ENCODE measurements at places on chromosomes 6 and 20. TPM values are rescaled to one million over a fixed set of nuclear protein-coding genes. Genes with fewer than 3 reads are reported as not detected.

Gene KAT14
- total RNA-seq, result 12.5 TPM

Gene ANKRD6
- total RNA-seq, result 5.6 TPM

Gene TMEM217
- 2.4 TPM for total RNA-seq

Gene LAMA2
- 0.22 TPM for total RNA-seq

DNA sequence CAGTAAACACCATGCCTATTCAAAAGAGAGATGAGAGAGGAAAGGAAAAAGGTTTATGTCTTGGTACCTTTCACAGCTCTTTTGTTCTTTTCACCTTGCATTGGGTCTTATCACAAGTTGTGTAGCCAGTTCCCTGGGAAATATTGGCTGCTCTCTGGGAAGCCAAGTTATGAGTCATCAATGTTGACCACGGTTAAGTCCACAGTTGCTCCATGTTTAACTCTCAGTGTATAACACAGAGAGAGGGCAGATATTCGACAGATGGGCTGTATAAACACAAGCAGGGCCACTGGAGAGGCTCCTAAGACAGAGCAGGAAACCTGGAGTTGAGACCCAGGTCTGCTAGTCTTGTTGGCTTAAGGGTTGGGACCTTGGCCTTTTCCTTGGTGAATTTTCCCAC, 718.6 kb downstream of the QKI start:
- no peaks in the 10 kb centered on the region for H3K36me3 ChIP-seq
- peak; percentile 31 for DNase-seq
- H3K4me3 ChIP-seq, result no peak overlapping the region
- no peak overlapping the region for H3K27ac ChIP-seq
- H3K4me1 ChIP-seq, result no peaks in the 10 kb centered on the region

GRCh38 chr6:163165155-163165910, 249.2 kb upstream of the QKI start:
- H3K4me3 ChIP-seq, result no peak overlapping the region
- H3K4me1 ChIP-seq, result no peaks in the 10 kb centered on the region
- H3K27me3 ChIP-seq, result peaks cover 5% of the 10 kb centered on the region

DNA sequence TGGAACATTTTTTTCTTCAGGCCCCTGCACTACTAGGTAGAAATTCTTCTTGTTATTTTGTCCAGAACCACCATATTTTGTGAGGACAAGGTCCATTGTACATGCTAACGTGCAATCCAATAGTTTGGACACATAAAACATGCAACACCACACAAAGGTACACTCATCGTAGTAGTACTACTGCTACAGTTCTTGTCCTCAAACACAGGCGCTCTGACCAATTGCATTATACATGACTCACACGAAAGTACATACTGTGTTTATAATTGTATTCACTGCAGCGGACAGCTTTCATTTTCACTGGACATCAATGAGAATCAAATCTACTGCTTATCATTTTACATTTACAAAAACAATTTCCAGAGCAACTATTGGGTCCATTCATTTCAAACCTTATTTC, 15.3 kb upstream of the SMLR1 start:
- no peaks in the 10 kb centered on the region for H3K27me3 ChIP-seq
- H3K4me1 ChIP-seq, result no peaks in the 10 kb centered on the region
- peak; percentile 40 for DNase-seq
- no peaks in the 10 kb centered on the region for H3K36me3 ChIP-seq

- H3K27me3 ChIP-seq, result peaks cover 25% of the 10 kb centered on the region
- no peak overlapping the region for H3K27ac ChIP-seq
- DNase-seq, result no peak
Measured at GRCh38 chr20:23080521-23080920, 5.6 kb downstream of the CD93 start.

- DNase-seq, result no peak
- no peak overlapping the region for H3K4me3 ChIP-seq
- H3K36me3 ChIP-seq, result no peaks in the 10 kb centered on the region
- H3K4me1 ChIP-seq, result peaks cover 19% of the 10 kb centered on the region
- H3K27me3 ChIP-seq, result no peaks in the 10 kb centered on the region
Measured at GRCh38 chr6:14873101-14873500, 372.8 kb upstream of the JARID2 start.

- no peak overlapping the region for H3K27ac ChIP-seq
- no peaks in the 10 kb centered on the region for H3K4me1 ChIP-seq
- no peak overlapping the region for H3K4me3 ChIP-seq
- no peak for DNase-seq
- peaks cover 18% of the 10 kb centered on the region for H3K27me3 ChIP-seq
Measured at GRCh38 chr6:167089243-167090142, 33.4 kb upstream of the CCR6 start.

GRCh38 chr6:122161136-122161535, 238.3 kb upstream of the HSF2 start:
- no peaks in the 10 kb centered on the region for H3K36me3 ChIP-seq
- H3K27me3 ChIP-seq, result no peaks in the 10 kb centered on the region
- H3K4me3 ChIP-seq, result no peak overlapping the region
- no peak for DNase-seq

GRCh38 chr6:47093169-47093568, 51.0 kb upstream of the ADGRF1 start:
- H3K4me1 ChIP-seq, result peaks cover 46% of the 10 kb centered on the region
- peak; percentile 58 for DNase-seq
- H3K36me3 ChIP-seq, result no peaks in the 10 kb centered on the region
- H3K27me3 ChIP-seq, result no peaks in the 10 kb centered on the region

DNA sequence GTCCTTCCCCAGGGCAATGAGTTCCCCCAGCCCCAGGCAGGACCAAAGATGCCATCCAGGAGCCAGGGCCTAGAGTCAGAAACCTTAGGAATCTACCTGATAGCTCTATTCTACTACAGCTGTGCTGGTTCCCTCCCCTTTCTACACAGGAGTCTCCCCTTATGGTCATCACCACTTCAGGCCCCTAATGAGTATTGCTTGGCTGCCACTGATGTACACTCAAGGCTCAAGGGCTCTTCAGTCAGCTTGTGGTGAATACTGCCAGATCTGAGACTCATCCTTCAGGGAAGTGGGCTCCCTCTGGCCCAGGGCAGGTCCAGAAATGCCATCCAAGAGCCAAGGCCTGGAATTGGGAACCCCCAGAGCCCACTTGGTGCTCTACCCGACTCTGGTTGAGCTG, 248.6 kb downstream of the ALDH8A1 start:
- no peaks in the 10 kb centered on the region for H3K27me3 ChIP-seq
- no peak overlapping the region for H3K27ac ChIP-seq
- H3K36me3 ChIP-seq, result no peaks in the 10 kb centered on the region
- H3K4me3 ChIP-seq, result no peak overlapping the region
- no peaks in the 10 kb centered on the region for H3K4me1 ChIP-seq
- DNase-seq, result no peak

DNA sequence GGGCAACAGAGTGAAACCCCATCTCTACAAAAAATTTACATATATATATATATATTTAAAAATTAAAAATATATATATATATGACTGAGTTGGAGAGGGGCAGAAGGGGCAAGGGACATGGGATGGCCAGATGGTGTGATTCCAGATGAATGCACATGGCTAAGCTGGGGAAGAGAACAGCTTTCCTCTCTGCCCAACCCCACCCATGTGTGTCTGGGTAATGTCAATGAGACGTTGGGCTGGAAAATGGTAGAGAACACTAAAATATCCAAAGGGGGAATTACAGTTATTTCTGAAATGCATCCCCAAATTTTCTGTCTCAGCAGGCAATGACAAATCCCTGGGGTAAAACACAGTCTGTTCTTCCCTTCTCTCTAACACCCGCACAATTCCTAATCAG, 31.2 kb upstream of the CCND3 start:
- H3K36me3 ChIP-seq, result no peaks in the 10 kb centered on the region
- no peak overlapping the region for H3K4me3 ChIP-seq
